AG10803 (cell line): ENCODE measurements at places on chromosomes 11 and 22.

DNA sequence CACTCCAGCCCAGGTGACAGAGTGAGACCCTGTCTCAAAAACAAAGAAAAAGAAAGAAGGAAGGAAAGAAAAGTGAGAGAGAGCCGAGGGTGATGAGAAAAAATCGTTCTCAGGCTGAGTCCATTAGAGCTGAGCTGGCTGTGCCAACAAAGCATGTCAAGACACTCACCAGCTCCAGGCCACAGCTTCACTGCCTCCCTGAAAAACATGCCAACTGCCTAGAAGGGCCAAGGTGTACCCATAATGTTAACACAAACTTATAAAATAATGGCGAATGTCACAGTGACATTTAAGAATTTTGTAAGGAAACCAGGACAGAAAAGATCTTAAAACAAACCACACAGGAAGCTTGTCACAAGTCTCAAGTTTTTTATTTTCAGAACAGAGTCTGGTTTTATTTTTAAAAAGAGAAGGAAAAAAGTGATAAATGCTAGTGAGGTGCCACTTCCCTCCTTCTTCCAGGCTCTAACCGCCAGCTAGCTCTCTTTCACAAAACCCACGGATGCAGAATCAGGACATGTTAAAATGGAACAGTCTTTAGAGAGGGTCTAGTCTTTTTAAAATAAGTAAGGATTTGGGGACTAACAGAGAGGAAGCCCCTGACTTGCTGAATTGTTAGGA lies 5.1 kb downstream of the TMEM121B start:
- DNase-seq, result no peak

GRCh38 chr22:39949964-39950737 lies 10.0 kb upstream of the TMA7B start:
- DNase-seq, result no peak

DNA sequence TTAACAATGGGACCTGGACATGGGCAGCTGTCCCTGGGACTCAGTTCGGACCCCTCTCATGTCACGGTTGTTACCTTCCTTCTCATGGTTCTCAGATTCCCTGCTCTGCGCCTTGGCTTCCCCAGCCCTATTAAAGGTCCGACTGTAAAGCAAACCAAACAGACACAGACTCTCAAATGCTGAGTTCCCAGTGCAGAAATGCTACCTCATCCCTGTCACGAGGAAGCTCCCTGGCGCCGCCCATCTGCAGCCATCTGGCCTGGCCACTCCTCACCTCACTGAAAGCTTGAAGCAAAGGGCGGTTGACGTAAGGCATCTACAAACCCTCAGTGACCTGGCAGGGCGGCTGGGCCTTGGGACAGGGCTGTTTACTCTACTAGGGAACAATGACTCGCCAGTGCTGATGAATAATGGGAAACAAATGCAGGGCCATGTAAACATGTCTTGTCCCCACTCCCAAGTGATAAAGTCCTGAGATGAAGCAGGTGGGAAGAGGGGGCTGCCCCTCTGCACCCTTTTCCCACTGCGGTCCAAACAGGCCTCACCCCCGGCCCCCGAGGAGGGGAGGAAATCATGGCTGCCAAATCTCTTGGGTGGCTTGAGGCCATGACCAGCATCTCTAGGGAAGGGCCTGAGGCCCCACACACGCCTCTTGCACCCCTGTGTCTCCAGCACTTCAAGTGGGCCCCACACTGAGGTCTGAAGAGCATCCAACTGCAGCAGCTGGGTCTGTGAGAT lies 49.3 kb downstream of the SCUBE1 start:
- peak; percentile 46 for DNase-seq

- DNase-seq, result no peak
Measured at GRCh38 chr11:128573638-128574037, 13.7 kb downstream of the ETS1 start.

DNA sequence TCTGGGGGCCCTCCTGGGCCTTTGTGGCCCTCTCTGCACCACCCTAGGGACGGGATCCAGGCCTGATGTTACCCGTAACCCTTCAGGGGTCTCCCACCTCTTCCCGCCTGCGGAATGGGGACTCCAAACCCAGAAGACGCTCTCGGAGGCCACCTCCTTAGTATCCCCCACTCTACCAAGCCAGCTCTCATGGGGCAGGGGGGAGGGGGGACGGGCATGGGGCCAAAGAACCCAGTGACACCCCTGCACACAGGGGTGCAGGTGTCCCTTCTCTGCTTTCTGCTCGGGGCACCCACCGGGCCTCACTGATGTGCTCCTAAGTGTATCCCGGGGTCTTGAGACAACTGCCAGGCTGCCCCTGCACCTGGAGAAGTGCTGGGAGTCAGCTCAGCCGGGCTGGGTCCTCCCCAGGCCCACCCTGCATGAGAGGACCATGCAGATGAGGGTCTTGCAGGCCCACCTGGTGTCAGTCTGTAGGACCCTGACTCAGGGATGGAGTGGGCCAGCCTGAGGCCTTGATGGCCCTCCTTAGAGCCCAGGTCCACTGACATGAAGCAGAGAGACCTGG lies 176.9 kb downstream of the IGLL1 start:
- DNase-seq, result no peak

GRCh38 chr11:128715691-128716561 lies 22.1 kb downstream of the FLI1 start:
- peak; percentile 66 for DNase-seq

- no peak for DNase-seq
Measured at GRCh38 chr11:43558146-43558545, 122.4 kb upstream of the HSD17B12 start.

DNA sequence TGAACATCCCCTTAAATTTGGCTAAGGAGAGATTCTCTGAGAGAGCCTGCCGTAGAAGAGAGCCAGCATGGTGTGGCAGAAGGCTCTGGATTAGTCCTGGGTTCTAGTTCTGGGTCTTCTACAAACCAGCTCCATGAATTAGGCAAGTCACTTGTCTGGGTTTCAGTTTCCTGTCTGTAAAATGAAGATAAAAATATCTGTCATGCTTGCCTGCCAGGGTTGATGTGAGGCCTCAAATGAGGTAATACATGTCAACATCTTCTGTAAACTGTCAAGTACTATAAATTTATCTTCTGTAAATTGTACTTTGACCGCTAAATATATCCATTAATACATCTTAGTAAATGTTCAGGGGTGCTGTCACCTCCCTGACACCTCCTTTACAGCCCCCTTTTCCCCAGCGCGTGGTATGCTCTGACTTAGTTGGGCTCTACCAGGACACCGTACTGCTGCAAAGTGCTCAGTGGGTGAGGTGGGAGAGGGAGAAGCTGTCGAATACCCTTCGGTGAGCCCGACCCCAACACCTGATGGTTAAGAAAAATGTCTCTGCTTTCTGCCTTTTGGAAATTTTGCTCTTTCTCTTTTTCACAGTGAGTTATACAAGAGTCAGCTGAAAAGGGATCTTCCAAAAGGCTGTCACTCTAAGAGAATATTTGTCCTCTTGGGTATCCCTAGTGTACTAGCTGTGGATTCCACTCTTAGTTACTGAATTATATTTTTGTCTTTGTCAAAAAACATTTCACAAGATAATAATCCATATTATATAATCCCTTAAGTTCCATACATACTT lies 15.0 kb downstream of the RBX1 start:
- DNase-seq, result no peak

DNA sequence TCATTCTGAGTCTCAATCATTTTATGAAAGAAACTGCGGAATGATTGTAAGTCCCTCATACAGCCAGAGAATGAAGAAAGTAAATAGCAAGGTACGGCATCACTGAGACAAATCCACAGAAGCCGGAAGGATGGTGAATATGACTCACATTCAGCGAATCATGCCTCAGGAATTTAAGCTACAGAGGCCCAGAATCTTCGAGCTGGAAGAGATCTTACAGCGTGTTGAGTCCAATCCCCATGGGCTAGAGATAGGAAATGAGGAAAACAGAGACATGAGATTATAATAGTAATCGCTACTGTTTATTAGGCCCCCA lies 173.2 kb downstream of the KIF18A start:
- peak; percentile 97 for DNase-seq

DNA sequence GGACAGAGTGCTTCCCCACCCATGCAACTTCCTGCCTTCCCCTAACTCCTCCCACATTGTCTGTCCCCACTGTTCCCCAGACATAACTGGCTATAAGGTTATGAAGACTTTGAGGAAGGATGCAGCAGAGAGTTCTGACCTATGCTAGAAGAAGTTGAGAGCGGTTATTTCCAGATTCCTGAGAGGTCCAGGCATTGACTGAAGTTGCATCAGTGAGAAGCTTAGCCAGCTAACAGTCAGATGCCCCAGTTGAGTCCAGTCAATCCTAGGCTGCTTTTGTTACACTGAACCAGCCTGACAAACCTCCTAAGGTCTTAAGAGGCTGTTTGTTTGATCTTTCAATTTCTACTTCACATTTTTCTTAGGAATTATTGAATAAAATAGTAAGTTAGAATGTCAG lies 937.9 kb upstream of the CCDC90B start:
- no peak for DNase-seq

- DNase-seq, result peak; percentile 75
Measured at GRCh38 chr11:10181811-10182210, 112.2 kb downstream of the SBF2 start.

DNA sequence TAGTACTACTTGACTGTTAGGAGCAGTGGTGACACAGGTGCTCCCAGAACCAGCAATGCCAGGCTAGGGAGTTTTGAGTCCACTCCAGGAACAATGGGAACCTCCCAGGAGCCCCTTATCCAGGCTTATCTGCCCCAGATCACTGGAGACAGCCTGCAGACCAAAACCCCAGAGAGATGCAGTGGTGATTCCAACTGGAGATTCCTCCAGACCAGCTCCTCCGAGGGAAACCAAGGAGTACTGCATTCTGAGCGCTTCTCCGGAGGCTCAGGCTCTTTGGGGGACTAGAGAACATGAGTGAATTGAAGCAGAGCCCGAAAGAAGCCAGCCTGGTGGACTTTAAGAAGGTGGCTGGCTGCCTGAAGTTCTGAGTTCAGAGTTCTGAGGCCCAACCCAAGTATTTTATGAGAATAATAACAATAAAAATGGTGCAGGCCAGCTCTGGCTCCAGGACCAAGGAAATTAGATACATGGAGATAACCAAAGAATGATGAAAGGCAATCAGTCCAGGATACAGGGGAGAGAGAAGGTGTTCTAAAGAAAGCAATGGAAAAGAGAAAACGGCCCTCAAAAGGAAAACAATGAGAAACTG lies 1.3 kb upstream of the TMEM25 start:
- no peak for DNase-seq

GRCh38 chr11:69242266-69242920 lies 51.6 kb upstream of the MYEOV start:
- DNase-seq, result no peak

GRCh38 chr22:45218976-45219375 lies 21.7 kb downstream of the KIAA0930 start:
- DNase-seq, result peak; percentile 38

GRCh38 chr11:45180179-45180847 lies 33.9 kb downstream of the PRDM11 start:
- DNase-seq, result no peak

- DNase-seq, result no peak
Measured at GRCh38 chr11:105857728-105858127, 164.3 kb downstream of the MSANTD4 start.

DNA sequence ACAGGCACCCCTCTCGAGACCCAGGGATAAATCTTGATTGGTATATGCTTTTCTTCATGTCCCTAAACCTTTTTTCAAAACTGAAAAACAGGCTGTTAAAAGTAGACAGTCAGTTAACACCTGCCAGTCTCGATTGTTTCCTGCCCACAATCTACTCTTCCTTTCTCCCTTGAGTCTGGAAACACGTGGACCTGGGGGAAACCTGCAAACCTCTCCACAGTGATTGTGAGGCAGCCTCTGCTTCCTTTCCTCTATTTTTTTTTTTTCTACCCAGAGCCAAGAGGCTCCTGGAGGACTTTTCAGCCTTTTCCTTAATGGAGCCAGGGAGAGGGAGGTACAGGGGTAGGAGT lies 69.4 kb upstream of the CLMP start:
- no peak for DNase-seq

DNA sequence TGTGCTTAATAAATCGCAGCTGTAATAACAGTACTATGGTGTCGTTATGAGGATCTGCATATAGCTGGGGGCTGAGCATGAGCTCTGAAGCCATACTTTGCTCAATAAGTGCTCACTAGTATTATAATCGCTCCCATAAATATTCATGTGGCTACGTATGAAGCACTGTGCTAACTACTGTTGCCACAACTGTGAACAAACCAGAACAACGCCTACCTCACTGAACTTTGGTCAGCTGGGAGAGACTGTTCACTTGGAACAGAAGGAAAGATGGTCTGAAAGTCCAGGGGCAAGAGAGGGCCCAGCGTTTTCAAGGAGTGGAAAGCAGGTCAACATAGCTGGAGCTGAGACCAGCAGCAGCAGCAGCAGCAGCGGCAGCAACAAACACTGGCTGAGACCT lies 141.6 kb downstream of the EFCAB6 start:
- DNase-seq, result no peak

GRCh38 chr11:122778148-122778547 lies 60.2 kb upstream of the CRTAM start:
- DNase-seq, result no peak

DNA sequence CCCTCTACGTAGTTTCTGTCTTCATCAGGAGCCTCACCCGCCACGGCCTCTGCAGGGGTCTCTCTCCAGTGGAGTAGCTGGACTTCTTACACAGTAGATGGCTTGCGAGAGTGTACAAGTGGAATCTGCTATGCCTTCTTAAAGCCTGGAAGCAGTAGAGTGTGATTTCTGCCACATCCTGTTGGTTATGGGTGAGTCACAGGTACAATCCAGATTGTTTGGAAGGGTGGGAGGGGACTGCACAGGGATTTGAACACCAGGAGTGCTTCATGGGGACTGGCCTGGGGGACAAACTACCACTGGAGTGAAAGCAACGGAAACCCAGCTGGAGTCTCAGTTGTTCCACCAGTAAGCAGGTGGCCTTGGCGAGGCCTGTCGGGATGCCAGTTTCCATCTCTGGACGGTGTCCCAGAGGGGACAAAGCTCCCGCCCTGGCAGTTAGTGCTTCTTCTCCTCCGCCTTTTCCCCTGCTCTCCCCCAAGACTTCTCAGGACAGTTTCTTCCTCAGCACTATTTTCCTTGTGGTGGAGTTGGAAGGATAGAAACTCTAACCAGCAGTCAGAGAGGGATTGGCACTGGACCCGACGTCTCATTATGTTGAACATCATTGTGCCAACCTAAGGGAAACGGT lies 85.0 kb upstream of the RCN1 start:
- peak; percentile 11 for DNase-seq

GRCh38 chr11:35043936-35044335 lies 95.0 kb upstream of the CD44 start:
- no peak for DNase-seq

DNA sequence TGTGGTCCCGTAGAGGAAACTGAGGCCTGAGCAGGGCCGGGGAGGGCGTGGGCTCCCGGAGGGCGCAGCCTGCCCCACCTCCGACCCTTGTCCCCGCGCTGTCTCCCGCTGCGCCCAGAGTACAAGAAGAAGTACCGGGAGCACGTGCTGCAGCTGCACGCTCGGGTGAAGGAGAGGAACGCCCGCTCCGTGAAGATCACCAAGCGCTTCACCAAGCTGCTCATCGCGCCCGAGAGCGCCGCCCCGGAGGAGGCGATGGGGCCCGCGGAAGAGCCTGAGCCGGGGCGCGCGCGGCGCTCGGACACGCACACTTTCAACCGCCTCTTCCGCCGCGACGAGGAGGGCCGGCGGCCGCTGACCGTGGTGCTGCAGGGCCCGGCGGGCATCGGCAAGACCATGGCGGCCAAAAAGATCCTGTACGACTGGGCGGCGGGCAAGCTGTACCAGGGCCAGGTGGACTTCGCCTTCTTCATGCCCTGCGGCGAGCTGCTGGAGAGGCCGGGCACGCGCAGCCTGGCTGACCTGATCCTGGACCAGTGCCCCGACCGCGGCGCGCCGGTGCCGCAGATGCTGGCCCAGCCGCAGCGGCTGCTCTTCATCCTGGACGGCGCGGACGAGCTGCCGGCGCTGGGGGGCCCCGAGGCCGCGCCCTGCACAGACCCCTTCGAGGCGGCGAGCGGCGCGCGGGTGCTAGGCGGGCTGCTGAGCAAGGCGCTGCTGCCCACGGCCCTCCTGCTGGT lies 1.9 kb downstream of the NLRP6 start:
- DNase-seq, result peak; percentile 27
